ENCODE measurements at places on chromosomes 13 and 19.

- no peak for DNase-seq
These were observed 94.3 kb downstream of the MBNL2 start for GRCh38 chr13:97316390-97316789.

- no peak for DNase-seq
These were observed 825 bp upstream of the CARM1 start for GRCh38 chr19:10870501-10870954.

- DNase-seq, result no peak
These were observed 11.6 kb downstream of the ZNRF4 start for GRCh38 chr19:5466814-5467291.

DNA sequence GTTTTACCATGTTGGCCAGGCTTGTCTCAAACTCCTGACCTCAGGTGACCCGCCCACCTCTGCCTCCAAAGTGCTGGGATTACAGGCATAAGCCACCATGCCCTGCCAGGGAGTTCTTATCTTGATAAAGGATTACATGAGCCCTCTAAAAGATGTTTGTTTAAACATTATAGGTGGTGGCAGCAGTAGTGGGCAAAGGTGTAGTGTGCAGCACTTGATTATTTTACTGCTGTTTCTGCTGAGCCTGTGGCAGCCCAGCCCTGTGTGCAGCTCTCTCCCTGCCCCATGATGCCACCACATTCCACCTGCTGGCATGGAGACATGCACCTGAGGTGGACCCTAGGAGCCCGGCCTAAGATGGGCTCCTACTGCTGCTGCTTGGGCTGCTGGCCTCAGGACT is 54.0 kb downstream of the ZNF429 start:
- no peak for DNase-seq

DNA sequence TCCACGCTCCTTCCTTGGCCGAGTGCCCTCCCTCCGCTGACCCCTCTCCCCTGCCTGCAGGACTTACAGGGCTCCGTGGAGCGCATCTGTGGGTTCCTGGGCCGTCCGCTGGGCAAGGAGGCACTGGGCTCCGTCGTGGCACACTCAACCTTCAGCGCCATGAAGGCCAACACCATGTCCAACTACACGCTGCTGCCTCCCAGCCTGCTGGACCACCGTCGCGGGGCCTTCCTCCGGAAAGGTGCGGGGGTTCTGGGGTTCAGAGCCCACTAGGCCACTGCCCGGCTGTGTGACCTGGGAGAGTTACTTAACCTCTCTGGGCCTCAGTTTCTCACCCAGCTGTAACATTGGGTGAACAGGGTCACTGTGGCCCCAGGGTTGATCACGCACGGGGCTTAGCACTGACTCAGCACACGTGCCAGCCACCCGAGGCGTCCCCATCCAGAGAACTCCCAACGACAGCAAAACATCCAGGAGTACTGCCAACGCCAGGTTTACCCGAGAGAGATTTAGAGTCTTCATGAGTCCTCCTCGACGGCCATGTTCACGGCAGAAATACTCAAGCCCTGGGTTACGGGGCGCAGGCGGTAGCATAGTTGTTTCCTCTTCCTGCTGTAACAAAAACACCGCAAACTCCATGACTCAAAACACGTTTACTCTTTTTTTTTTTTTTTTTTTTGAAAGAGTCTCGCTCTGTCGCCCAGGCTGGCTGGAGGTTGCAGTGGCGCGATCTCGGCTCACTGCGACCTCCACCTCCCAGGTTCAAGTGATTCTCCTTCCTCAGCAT is 9.7 kb upstream of the SPACA4 start:
- DNase-seq, result no peak

- DNase-seq, result no peak
These were observed 44.8 kb downstream of the ING1 start for GRCh38 chr13:110758195-110758805.

DNA sequence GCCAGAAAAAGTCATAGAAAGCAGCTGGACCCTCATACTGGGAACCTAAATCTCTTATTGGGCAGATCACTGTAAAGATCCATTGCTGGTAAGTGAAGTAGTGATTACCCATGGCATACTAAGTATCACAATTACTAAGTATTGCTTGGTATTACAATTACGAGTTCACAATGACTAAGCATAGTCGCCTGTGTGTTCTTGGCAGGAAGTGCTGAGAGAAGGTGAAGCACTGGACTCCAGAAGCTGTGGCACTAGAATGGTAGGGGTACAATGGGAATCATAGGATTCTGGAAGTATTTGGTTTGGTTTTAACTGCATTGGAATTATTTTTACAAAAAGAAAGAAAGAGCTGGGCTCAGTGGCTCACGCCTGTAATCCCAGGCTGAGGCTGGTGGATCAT is 20.3 kb downstream of the LGALS16 start:
- DNase-seq, result no peak

GRCh38 chr19:45125975-45126493 is 33.1 kb downstream of the PPP1R37 start:
- peak; percentile 46 for DNase-seq

DNA sequence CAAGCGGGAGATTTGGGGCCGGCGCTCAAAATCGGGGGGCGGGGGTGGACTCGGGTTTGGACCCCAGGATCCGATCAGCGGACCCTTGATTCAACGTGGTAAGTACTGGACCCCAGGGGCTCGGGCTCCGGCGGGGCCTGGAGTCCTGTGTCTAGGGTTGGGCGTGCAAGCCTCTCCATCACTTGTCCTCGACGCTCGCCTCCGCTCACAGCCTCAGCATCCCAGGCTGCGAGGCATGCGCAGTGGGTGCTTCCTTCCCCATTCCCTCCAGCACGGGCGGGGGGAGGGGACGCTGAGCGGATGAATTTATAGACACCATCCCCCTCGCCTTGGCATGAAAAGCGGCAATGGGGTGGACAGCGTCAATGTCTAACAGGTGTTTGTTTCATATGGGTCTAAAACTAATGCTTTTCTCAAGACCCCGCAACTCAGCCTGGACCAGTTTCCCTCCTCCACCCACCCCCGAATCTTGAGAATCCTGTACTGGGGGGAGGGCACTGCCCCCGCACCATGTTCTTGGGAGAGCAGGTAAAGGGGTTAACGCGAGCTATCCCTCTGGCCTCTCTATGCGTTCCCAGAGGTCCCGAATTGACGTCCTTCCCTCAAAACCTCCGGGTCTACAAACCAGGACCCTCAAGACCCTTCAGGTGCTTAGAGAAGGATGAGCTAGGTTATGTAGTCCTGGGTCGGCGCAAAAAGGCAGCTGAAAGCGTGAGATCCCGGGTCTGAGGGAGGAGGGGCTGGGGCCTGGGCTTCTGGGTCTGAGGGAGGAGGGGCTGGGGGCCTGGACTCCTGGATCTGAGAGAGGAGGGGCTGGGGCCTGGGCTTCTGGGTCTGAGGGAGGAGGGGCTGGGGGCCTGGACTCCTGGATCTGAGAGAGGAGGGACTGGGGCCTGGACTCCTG is 579 bp downstream of the CPT1C start:
- no peak for DNase-seq

DNA sequence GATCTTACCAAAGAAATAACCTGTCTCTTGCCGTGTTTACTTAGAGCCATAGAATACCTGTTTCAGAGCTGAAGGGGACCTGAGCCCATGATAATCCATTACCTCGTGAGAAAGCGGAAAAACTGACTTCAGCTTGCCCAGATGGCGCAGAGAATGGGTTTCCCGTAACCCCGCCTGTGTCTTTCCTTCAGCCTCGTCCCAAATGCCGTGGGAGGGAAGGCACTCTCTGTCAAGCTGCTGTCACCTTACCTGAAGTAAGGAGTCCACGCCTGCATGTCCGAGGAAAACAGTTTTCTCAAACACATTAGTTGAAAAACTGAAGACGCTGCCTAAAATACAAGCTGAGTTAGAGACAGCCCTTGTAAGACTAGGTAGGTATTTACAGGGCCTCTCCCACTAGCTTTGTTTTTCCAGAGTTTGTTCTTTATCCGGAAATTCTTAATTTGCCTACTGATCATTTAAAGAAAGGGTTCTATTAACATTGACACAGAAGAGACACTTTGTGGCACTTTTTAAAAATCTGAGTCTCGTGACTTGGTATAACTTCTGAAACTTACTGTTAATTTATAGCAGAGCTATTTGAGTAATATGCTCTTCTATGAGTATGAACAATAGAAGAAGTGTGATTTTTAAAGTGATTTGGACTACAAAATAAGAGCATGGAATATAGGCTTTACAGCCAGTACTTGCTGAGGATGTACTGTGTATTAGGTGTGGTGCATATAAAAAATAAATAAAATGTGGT is 1.3 kb upstream of the INTS6 start:
- DNase-seq, result peak; percentile 13

DNA sequence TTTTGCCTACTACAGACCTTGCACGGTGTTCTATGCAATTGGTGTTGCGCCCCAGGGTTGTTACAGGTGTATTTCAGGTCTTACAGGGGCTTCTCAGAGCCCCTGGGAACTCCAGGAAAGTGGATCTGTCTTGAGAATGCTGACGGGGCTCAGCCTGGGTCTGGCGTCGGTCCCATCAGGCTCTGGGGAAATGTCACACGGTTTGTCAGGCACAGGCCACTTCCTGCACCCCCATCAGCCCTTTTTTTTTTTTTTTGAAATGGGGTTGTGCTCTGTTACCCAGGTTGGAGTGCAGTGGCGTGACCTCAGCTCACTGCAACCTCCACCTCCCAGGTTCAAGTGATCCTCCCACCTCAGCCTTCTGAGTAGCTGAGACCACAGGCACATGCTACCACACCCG is 13.2 kb downstream of the CLEC4G start:
- DNase-seq, result no peak

DNA sequence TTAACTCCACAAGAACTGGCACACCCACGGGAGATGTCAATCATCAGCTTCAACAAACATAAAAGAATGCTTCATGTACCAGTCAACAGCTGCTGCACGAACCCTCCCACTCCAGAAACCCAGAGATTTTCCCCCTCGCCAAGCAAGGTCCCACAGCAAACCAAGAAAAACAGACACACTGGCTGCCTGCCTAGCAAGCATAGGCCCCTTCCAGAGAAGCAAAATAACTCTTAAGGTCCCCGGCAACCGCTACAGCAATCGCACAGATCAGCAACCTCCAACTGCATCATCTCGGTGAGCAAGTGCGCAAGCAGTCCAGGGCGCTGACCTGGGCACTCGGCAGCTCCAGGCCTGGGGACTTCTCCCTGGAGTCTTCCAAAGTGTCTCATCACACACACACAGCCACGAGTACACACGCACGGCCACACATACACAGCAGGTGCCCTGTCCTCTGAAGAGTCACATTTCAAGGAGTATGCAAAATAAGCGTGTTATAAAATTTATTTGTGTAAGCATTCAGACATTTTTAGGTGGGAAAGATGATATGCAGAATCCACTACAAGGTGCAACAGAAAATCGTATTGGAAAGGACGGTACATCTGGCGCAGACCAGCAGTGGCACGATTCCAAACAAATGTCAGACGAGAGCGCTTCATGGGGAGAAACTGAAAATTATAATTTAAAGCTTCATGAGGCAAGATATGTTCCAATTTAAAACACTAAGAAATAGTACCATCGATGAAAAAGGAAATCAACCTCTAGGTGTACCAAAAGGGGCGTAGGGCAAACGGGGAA is 125.0 kb downstream of the STK24 start:
- DNase-seq, result no peak

GRCh38 chr19:44575116-44575700 is 38.2 kb upstream of the IGSF23 start:
- no peak for DNase-seq

DNA sequence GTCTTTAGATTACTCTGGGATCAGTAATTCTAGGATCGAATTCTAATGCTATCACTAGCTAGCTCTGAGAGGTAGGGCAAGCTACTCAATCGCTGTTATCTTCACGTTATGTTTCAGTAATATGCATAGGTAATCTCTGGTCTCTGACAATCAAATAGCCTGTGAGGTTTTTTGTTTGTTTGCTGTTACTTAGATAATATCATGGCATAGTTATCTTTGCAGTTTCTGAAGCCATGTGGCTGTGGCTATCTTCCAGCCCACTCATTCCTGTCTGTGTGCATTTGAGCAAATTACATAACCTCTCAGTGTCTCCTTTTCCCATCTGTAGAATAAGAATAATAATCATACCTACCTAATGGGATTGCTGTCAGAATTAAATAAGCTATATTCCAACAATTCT is 330.2 kb downstream of the PCDH9 start:
- no peak for DNase-seq

DNA sequence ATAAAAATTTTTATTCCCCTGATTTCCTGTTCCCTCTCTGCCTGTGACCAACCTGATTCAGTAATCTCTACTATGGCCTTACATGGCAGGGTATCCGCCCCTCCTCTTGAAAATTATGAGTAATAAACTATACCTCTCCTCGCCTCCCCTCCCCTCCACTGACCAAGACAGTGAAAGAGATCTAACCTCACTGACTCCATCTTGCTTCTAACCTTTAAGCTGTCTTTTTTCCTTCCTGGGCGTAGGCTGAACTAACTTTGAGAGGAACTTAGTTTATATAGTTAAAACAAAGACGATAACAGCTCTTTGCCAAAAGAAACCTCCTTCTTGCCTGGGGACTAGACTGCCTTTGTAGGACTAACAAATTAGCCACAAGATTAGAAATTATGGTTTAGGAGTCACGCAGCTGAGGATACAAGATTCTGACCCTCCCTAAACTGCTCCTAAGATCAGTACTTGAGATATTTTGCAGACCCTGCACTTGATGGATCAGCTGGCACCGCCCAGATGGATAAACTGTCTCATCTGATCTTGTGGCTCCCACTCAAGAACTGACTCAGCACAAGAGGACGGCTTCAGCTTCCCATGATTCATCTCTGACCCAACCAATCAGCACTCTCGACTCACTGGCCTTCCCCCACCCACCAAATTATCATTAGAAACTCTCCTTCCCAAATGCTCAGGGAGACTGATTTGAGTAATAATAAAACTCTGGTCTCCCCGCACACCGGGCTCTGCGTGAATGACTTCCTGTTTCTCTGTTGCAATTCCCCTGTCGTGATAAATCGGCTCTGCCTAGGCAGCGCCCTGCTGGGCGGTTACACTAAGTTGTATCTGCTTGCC is 187.1 kb downstream of the TDRD3 start:
- no peak for DNase-seq

- no peak for DNase-seq
These were observed 173.5 kb upstream of the OBI1 start for GRCh38 chr13:78832461-78832860.

- DNase-seq, result no peak
These were observed 140.0 kb downstream of the IRS2 start for GRCh38 chr13:109646423-109646822.

All from stimulated activated CD8-positive, alpha-beta memory T cell treated with anti-CD3 and anti-CD28 coated beads, Interleukin-2, amount 100 ng/mL, for 1 hour (primary cell).